ENCODE measurements at places on chromosomes 4 and X.

- DNase-seq = no peak
These were observed 76.7 kb downstream of the FNIP2 start for GRCh38 chr4:158845311-158846041.

GRCh38 chr4:134057356-134057755 lies 144.2 kb downstream of the PABPC4L start:
- no peak for DNase-seq

GRCh38 chrX:15500497-15500966 lies at the start of gene BMX:
Gene BMX (plus strand): TSS chrX:15500807. CDS start chrX:15508354, 7,547 bp downstream.
- DNase-seq = no peak

- no peak for DNase-seq
These were observed 11.5 kb downstream of the FBXW7 start for GRCh38 chr4:152524427-152524826.

GRCh38 chrX:25010784-25011588 lies 4.8 kb downstream of the ARX start:
- DNase-seq = no peak

DNA sequence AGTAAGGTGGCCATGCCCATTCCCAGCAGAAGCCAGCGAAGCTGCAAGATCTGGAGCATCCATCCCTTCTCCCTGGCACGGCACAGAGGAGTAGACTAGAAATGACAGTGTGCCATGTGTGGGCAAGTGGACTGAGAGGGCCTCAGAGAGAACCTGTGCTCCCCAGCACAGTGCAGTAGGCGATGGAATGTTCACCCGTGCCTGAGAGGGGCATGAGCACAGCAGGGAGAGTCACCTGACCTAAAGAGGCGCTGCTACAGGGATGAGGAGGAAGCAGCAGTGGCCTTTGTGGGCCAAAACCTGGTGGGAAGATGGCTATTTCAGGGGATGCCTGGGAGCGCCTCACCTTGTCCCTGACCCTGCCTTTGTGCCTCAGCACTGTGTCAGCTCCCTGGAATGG lies 8.0 kb upstream of the CDKN2AIP start:
- no peak for DNase-seq

GRCh38 chrX:16187024-16187760 lies 19.9 kb downstream of the MAGEB17 start:
- DNase-seq = no peak

GRCh38 chr4:74374561-74375327 lies 9.8 kb downstream of the EREG start:
- DNase-seq = no peak

GRCh38 chr4:5435201-5435600 lies 273.2 kb downstream of the EVC2 start:
- no peak for DNase-seq

GRCh38 chr4:25929298-25929686 lies 15.3 kb downstream of the SMIM20 start:
- DNase-seq = no peak

DNA sequence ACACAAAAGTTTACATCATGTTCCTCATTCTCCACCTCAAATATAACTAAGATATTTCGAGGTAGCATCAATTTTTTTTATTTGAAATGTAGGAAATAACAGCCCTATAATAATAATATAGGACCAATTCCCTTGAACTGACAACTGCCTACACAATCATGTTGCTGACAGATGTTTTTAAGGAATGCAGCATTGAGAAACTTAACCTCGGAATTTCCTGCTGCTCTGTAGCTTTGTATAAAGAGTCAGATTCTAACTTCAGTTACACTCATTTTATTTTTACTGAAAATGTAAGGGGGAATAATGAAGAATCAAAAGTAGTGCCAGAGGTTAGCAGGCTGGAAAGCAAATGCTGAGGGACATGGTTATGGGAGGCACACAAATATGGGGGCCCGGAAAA lies 235.8 kb downstream of the RBMX2 start:
- DNase-seq = no peak

DNA sequence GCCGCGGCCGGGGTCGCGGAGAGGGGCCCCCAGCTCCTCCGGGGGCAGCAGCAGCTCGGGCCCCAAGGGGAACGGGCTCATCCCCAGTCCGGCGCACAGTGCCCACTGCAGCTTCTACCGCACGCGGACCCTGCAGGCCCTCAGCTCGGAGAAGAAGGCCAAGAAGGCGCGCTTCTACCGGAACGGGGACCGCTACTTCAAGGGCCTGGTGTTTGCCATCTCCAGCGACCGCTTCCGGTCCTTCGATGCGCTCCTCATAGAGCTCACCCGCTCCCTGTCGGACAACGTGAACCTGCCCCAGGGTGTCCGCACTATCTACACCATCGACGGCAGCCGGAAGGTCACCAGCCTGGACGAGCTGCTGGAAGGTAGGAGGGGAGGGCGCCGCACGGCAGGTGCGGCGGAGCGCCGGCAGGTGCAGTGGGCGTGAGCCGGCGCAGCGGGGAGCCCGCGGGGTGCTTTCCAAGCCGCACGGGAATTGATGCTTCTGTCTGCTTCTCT lies 886 bp downstream of the DCLK2 start:
- DNase-seq = no peak

GRCh38 chrX:21374994-21375707 lies 933 bp downstream of the CNKSR2 start:
- no peak for DNase-seq

DNA sequence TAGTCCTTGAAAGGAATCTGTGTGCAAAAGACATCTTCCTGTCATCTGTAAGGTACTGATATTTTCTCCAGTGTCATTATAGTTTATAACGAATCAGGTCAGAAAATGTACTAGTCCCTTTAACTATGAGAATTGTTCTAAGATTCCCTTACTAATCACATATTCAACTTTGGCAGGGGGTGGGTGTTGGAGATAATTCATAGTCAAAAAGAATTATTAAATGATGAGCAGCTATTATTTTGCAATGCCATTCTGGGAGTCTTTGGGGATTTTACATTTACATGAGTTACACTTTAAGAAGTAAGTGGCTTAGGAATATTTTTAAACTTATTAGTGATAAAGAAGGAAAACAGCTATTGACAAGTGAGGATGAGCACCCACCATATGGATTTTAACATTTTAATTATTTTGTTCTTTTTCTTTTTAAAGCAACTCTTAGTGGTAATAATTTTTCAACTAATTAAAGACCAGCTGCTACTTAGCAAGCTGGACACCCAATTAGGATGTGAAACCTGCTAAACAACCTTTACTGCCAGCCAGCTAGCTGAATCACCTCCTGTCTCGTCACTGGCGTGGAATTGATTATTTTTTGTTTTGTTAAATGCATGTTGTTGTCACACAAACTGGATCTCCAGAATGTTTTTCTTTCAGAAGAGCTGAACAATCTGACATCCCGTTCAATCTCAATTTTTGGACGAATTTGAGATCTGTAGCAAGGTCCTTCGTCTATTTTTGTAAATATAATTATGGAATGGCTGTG lies 219.2 kb downstream of the ARAP2 start:
- DNase-seq = no peak

DNA sequence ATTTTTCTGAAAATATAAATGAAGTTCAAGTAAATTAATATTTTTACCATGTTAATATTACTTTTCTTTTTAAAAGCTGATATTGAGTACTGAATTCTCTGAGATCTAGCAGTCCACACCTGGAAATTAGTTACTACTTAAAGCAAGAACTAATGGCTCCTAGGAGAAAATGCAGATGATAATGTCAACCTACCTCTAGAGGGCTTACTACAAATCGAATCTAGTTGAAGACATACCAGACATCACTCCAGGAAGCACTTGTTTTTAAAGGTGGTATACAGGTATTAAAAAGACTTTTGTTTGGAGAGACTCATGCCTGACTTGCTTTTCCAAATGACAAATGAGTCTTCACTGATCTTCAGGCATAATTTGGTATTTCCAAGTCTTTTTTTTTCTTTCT lies 516.4 kb upstream of the BOD1L1 start:
- DNase-seq = no peak

DNA sequence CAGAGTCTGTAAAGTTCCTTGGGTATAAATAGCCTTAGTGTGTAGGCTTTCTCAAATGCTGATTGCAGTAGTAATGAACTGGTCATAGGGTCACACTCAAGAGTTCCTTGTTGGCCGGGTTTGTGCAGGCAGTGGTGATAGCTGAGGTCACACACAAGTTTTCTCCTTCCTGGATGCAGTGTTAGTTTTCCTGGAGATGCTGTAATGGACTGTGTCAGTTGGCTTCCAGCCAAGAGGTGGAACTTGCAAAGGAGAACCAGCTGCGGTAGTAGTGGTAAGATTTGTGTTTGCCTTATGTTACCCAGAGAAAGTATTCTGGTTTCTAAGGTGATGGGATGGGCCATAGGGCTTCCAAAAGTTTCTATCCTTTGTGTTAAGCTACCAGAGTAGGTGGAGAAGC lies 409.8 kb upstream of the FRG1 start:
- DNase-seq = no peak

DNA sequence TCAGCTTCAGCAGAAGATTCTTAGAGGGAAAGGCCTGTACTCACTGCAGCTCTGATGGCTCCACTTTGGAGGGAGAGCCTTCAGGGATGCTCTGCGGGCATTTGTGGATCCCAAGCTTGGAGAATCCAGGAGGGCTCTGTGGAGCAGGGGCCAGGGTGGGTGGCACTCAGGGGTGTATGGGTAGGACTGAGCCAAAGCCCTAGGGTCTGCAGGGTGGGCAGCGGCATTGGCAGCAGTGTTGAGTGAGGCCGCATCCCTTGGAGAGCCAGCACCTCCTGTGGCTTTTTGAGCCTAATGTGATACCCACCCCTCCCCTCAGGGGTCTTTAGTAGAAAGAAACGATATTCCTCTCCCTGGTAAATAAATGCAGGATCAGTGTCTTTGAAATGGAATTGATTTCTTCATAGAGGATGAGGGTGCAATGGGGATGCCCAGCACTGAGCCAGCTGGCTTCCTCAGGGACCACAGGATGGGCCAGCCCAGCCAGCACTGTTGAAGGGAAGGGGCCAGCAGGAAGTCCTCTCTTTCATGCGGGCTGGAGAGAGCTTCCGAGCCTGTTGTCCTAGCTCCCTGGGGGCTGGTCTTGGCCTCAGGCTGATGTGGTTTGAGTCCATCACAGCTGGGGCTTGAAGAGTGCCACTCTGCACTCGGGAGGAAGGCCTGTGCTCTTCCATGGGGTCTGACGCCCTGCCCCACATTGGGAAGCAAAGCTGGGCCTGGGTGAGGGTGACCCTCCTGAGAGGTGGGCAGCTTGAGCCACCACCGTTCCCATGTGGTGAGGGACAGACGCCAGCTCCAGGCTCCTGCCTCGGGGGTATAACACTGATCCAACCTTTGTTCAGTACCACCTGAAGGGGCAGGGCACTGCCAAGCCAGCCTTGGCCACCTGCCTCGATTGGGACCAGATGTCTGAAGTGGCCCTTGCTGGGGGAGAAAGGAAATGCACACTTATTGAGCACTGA lies 49.5 kb downstream of the PSAPL1 start:
- DNase-seq = no peak

GRCh38 chr4:48022192-48022799 lies 5.7 kb downstream of the NIPAL1 start:
- DNase-seq = no peak

- no peak for DNase-seq
These were observed 15.4 kb downstream of the SNX12 start for GRCh38 chrX:71052721-71053120.

GRCh38 chrX:12921886-12922598 lies 15.6 kb downstream of the TLR8 start:
- no peak for DNase-seq

DNA sequence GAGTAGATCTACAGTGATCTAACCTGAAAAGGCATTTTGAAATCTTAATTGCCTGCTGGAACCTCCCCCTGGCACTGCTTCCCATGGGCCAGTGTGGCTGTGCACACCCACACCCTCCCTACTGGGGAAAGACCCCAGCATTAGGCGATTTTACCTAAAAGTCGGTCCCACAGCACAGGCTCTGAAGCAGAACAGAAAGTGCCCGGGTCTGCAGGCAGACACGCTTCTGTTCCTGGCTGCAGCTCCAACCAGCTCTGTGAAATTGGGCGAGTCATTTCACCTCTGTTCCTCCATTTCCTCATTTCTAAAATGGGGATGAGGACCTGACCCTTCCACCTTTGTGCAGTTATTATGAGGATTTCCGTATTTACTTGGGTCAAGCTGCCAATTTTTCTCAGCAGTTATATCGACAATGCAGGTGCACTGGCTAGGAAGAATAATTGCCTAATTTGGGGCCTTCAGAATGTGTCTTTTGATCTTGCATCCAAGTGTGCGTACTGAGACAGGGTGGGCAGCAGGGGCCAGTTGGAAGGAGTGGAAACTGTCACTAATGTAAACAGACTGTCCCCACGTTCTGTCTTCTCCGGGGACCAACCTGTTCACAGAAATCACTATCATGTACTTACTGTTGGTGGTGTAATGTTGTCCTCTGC lies 7.1 kb downstream of the KLF3 start:
- no peak for DNase-seq

DNA sequence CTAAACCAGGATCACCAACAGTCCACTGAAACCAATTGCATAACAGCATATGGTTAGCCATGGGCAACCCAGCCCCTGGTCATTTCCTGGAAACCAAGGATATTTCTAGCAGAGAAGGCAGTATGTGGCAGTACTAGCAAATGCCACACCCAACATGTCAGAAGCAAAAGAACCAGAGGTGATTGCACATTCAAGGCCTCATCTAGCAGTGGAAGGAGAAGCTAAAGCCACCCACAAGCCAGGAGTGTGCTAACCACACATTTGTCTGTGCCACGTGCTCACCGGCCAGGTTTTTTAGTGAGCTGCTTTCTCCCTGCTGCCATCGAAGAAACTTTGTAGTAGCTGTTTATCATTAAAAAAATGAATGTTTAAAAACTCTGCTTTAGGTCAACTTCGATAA lies 42.0 kb downstream of the TEC start:
- DNase-seq = no peak

- DNase-seq = no peak
These were observed 1025.8 kb upstream of the LCORL start for GRCh38 chr4:19047279-19047880.

DNA sequence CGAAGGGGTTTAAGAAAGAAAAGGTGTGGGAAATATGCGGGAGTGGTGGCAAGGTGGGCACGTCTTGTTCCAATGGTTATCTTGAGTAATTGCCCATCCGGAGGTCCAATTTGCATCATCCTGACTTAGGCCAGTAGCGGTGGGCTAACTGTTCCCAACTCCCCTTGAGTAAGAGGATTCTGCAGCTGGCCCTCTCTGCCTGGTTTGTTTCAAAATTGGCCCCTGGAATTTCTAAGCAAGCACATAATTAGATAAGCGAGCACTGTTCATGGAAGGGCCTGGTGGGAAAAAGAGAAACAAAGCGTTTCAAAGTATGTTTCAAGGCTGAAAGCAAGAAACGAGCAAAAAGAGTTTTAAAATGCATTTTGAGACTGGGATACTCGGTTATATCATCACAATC lies 198.2 kb downstream of the CEP135 start:
- DNase-seq = no peak

DNA sequence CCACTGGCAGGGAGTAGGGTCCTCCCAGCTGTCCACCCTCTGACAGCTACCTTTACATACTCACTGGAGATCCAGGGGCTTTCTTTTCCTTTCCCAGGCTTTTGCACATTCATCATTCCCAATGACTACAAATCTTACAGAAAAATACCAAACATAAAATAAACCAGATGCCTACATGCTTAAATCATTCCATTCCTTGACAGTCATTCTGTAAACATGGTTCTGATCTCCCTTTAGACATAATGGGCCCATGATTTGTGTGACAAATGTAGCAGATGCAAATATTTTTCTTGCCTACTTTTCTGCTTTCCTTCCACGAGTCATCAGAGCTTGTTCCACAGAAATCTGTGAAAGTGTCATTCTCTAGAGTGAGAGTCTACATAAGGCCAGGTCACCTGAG lies 207.0 kb downstream of the IDS start:
- no peak for DNase-seq

Data from stimulated activated CD4-positive, alpha-beta T cell treated with anti-CD3 and anti-CD28 coated beads, Interleukin-4, amount 100 ng/mL, for 4 hours (primary cell).